ENCODE measurements at places on chromosomes 6 and 20. TPM values are rescaled to one million over a fixed set of nuclear protein-coding genes. Genes with fewer than 3 reads are reported as not detected.

Gene PRR18
- 0.11 TPM for total RNA-seq

Gene SLC35B2
- total RNA-seq = 67.0 TPM

Gene DEFB118
- not detected for total RNA-seq

Gene FOXC1
- 4.6 TPM for total RNA-seq

Gene ECHDC1
- total RNA-seq = 37.3 TPM

Gene GMNN
- 53.7 TPM for total RNA-seq

Gene LPA
- 0.07 TPM for total RNA-seq

Gene MTG2
- 36.4 TPM for total RNA-seq

Gene THBS2
- 0.02 TPM for total RNA-seq

Gene RUNX2
- total RNA-seq = 2.0 TPM

Gene OR2H2
- not detected for total RNA-seq

Gene SRXN1
- 237 TPM for total RNA-seq

Gene MLIP
- total RNA-seq = not detected

Gene CDSN
- not detected for total RNA-seq

Gene PPP1R3G
- 1.6 TPM for total RNA-seq

Gene CST2
- 0.25 TPM for total RNA-seq

Gene TREML4
- not detected for total RNA-seq

Gene IL17F
- not detected for total RNA-seq

Gene COQ3
- 10.1 TPM for total RNA-seq

Gene BTN1A1
- not detected for total RNA-seq

Gene HAO1
- total RNA-seq = not detected

Gene PKIB
- total RNA-seq = 1.6 TPM

Gene THBD
- 49.5 TPM for total RNA-seq

Gene CYP24A1
- total RNA-seq = 193 TPM

Gene ZNF292
- total RNA-seq = 3.2 TPM

Gene TXLNB
- total RNA-seq = not detected

Gene BEND3
- 3.6 TPM for total RNA-seq

Gene NKX2-2
- total RNA-seq = not detected

Gene POPDC3
- total RNA-seq = 27.8 TPM

Gene TOX2
- total RNA-seq = 8.5 TPM

Gene OTOR
- not detected for total RNA-seq

Gene WASF1
- 10.8 TPM for total RNA-seq

Data from A549 treated with GW870086 at 1 μM for 4 hours (cell line).